Spinal cord (tissue), 10 donors: ENCODE measurements at places on chromosomes 7 and 10.

DNA sequence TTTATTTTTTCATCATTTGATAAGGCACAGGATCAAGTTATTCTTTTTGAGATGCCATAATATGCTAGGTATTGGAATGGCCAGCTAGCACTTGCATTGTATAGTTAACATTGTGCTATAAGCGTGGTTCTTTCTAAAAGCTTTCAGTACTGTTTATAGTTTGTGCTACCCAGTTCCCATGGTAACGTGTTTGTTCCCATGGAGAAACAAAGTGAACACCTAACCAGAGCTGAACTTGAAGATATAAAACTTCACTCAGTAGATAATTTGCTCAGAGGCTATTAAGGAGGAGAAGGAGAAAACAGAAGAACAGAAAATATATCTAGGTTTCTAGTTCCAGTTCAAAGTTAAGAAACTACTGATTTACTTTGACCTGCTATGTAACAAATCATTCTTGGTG is 23.6 kb upstream of the ITGB8 start:
- DNase-seq = no peak
- no peaks in the 10 kb centered on the region for H3K4me1 ChIP-seq
- no peaks in the 10 kb centered on the region for H3K36me3 ChIP-seq
- H3K27ac ChIP-seq = no peak overlapping the region
- H3K27me3 ChIP-seq = no peaks in the 10 kb centered on the region
- H3K4me3 ChIP-seq = no peak overlapping the region

GRCh38 chr10:8444630-8445029 is 390.1 kb downstream of the GATA3 start:
- H3K4me1 ChIP-seq = no peaks in the 10 kb centered on the region
- peak; percentile 81 for DNase-seq
- no peaks in the 10 kb centered on the region for H3K27me3 ChIP-seq
- no peak overlapping the region for H3K27ac ChIP-seq
- no peak overlapping the region for H3K4me3 ChIP-seq

DNA sequence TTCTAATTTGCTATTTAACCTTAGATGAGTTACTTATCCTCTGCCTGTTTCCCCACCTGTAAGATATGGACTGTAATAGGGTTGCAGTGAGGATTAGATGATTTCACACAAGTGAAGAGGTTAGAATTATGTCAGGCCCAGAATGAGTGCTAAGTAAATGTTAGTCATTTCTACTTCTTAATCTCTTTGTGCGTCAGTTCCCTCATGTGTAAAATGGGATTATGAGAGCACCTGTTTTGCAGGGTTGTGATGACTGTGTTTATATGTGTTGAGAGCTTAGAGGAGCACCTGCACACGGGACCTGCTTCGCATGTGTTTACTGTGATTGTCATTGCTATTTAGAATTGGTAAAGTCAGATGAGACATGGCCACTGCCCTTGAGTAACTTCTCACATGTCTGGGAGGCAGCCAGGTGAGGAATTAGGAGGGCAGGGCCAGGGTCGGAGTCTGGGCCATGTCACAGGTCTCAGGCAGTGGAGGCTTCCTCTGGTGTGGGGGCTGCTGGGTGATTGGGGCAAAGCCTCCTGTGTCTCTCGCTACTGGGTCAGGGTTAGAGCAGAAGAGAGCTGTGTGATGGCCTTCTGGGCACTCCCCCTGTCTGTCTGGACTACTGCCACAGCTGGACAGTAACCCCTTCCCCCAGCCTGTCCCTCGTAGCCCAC is 106.7 kb downstream of the WDFY4 start:
- no peak overlapping the region for H3K4me3 ChIP-seq
- H3K4me1 ChIP-seq = peaks cover 5% of the 10 kb centered on the region
- H3K36me3 ChIP-seq = no peaks in the 10 kb centered on the region
- H3K27ac ChIP-seq = no peak overlapping the region
- no peak for DNase-seq

DNA sequence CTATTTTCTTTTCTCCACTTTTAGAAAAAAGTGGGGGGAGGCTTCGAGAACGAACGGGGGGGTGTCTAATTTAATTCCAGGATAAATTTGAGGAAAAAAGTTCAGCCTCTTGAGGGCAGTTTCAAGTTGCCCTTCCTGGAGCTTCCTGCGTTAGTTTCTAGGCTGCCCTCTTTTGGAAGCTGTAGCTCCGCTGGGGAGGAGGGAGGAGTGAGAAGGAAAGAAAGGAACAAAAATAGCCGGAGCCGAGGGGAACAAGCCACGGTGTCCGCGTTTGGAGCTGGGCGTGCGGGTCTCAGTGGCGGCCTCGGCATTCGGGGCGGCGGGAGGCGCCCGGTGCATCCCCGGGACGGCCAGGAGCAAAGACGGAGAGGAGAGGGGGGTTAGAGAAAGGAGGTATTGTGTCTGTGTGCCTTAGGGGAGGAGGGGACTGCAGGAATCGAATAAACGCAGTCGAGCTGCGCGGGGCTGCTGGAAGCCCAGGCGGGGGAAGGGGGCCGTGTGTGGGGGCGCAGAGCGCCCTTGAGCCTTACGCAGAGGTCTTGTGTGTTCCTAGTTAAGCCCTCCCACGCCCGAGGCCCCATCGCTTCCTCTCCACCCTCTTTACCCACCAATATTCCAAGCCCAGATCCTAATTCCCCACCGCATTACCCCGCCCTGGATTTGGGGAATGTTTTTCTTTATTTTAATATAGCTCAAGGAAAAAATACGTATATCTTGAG is 2.0 kb upstream of the TNRC18 start:
- peak overlapping the region; percentile 88 for H3K4me3 ChIP-seq
- peaks cover 37% of the 10 kb centered on the region for H3K4me1 ChIP-seq
- no peaks in the 10 kb centered on the region for H3K27me3 ChIP-seq
- DNase-seq = peak; percentile 87

DNA sequence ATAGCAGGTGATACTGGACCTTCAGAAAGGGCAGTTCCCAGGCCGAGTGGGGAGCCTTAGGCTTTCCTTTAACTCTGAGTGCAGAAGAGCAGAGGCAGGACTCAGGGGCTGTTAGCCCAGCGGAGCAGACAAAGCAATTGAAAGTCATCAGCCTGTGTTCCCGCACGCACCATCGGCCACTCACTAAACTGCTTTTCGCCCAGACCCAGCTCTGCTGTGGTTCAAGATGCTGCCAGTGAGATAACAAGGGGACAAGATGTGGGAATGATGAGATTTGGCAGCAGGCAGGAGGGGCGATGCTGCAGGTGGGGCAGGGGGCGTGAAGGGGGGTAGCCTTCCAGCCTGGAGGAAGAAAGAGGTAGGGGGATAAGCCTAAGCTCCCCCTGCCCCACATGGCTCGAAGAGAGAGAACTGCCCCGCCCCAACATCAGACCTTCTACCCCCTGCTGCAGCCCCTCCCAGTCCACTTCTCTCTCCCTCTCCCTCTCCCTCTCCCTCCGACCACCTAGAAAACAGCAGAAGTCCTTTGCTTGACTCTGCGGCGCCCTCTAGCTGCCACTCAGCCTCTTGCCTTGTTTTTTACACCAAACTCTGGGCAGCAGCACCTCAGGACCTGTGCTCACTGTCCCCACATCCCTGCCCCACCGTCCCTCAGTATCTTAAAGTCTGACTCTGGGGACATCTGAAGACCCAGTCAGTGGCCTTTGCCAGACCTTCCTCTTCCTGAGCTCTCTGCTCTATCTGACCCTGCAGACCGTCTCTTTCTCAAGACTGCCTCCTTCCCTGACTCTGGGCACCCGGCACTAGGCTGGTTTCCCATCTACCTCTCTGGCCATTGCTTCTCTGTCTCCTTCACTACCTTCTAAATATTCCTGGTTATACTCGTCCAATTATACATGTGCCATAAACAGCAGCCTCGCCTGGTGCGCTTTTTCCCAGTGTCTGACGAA is 110.5 kb downstream of the C10orf105 start:
- DNase-seq = no peak
- H3K4me1 ChIP-seq = peaks cover 34% of the 10 kb centered on the region
- H3K36me3 ChIP-seq = no peaks in the 10 kb centered on the region
- no peaks in the 10 kb centered on the region for H3K27me3 ChIP-seq
- H3K4me3 ChIP-seq = no peak overlapping the region

GRCh38 chr7:137306748-137307147 is 36.8 kb downstream of the PTN start:
- no peaks in the 10 kb centered on the region for H3K36me3 ChIP-seq
- H3K27me3 ChIP-seq = no peaks in the 10 kb centered on the region
- DNase-seq = no peak

DNA sequence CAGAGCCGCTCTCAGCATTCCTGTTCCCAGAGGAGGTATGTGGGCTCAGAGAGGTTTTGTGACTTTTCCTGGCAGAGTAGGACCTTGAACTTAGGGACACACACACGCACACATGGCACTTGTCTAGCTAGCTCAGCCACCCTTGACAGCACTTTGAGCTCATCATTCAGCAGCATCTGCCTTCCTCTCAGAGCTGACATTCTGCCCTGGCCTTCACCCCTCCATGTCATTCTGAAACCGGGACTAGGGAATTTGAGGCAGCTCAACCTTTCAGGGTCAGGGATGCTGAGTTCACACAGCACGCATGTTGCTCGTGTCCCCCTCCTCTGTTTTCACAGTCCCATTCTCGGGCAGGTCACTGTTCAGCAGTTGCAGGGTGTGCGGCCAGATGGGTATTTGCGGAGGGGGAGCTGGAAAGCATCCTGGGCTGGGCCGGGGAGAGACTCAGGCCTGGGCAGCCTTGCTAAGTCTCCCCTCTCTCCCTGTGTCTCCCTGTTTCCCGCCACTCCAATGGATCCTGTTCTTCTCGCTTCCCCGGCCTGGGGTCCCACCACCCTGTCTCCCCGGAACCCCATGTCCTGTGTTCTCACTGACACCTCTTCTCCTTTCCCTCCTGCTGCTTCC is 78.0 kb downstream of the COL13A1 start:
- no peak overlapping the region for H3K27ac ChIP-seq
- no peaks in the 10 kb centered on the region for H3K36me3 ChIP-seq

GRCh38 chr7:80832006-80832405 is 86.8 kb downstream of the SEMA3C start:
- no peak for DNase-seq
- no peaks in the 10 kb centered on the region for H3K27me3 ChIP-seq
- no peak overlapping the region for H3K27ac ChIP-seq
- H3K4me1 ChIP-seq = no peaks in the 10 kb centered on the region
- H3K4me3 ChIP-seq = no peak overlapping the region
- no peaks in the 10 kb centered on the region for H3K36me3 ChIP-seq

DNA sequence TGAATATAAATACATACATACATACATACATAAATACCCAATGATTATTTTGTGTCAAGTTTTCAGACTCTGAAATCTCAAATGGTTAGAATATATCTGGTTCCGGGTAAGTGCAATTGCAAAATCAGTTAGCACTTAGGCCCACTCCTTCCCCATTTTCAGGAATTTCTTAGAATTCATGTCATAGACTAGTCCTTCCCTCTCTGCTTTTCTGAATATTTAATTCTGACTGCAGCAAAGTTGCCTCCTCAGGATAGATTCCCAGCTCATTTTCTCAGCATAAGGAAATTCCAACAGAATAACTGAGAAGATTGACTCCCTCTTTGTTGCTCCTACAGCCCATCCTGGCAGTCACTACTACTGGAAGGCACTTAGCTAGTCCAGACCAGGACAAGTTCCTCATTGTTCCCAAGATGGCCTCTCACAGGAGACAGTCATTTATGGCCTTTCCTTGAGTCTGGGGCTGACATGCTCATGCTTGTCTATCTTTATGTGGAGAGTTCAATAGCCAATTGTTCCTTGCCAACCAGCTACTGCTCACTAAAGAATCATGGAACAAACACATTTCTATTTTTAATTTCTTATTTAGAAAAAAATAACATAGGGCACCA is 142.9 kb upstream of the ITGB1 start:
- peaks cover 4% of the 10 kb centered on the region for H3K4me1 ChIP-seq
- no peaks in the 10 kb centered on the region for H3K36me3 ChIP-seq
- no peak overlapping the region for H3K27ac ChIP-seq
- DNase-seq = no peak
- H3K4me3 ChIP-seq = no peak overlapping the region

DNA sequence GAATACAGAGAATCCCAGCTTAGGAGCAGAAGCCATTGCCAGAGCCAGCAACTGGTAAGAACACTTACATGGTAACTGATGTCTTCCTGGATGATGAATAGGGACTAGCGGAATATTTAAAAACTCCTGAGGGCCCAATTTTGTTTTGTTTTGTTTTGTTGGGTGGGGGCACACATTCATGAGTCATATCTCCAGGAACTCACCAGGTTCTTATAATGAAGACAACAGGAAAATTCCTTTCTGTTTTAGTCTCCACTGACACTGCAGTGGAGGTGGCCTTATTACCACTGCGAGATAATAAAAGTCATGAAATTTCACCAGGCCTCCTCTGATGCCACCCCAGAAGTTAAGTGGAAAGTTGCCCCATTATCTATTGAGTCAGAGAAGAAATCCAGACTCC is 6.6 kb upstream of the CUZD1 start:
- peaks cover 5% of the 10 kb centered on the region for H3K36me3 ChIP-seq
- H3K27ac ChIP-seq = no peak overlapping the region
- no peaks in the 10 kb centered on the region for H3K4me1 ChIP-seq
- no peak for DNase-seq

DNA sequence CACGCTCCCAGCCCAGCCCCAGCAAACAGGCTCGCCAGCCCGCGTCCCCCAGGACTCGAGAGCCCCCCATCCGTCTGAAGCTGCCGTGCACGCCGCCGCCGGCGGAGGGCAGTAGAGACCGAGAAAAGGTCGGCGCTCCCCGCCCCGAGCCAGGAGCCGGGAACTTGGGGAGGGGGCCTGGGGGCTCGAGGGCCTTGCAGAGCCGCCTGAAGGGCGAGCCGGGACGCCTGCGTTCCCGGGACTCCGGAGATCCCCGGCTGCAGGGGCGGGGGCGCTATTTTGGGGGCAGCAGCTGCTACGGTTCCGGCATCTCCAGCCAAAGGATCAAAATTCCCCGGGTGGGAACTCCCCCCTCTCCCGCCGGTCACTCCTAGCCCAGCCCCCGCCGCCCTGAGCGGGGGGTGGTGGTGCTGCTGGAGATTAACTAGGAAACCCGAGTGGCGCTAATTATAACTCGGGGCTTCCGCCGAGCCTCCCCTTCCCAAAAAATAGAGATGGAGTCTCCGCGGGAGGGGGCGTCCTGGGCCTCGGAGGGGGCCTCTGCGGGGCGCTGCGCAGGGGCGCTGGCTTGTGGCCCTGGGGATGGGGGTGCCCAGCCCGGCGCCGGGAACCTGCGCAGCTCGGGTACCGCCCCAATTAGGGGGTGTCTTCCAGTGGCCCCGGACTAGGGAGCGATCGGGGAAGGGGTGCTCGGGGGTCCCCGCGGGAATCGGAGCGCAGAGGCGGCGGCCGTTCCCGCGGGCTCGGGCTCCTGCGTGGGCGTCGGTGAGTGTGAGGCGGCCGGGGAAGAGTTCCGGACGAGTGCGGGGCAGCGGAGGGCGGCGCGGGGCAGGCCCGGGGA is 608 bp downstream of the ACHE start:
- no peak overlapping the region for H3K27ac ChIP-seq
- H3K36me3 ChIP-seq = peaks cover 30% of the 10 kb centered on the region
- H3K4me3 ChIP-seq = peak overlapping the region; percentile 53
- H3K4me1 ChIP-seq = peaks cover 53% of the 10 kb centered on the region
- peak; percentile 86 for DNase-seq

DNA sequence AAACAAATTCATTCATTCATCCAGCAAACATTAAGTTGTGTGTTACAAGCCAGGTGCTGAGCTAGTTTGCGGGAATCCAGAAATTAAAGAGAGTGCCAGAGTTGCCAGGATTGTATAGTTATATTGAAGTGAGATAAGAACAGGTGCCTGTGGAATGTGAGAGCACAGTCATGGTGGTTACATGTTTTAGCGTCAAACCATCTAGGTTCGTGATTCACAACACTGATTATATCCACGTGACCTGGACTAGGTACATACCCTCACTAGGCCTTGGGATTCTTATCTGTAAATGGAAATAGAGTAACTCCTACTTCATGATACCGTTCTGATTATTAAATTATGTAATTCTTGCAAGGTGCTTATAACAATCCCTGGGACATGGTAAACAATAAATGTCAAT is 24.5 kb upstream of the CDK1 start:
- no peaks in the 10 kb centered on the region for H3K27me3 ChIP-seq
- no peaks in the 10 kb centered on the region for H3K36me3 ChIP-seq
- DNase-seq = no peak
- no peak overlapping the region for H3K27ac ChIP-seq
- no peaks in the 10 kb centered on the region for H3K4me1 ChIP-seq
